ENCODE measurements at places on chromosomes 7 and 10.
A peak's percentile ranks its signal among the peaks of the same experiment; 100 is the strongest.

- DNase-seq, result no peak
Measured at GRCh38 chr10:78898341-78899097, 170.2 kb upstream of the ZMIZ1 start.

- no peak for DNase-seq
Measured at GRCh38 chr10:30124704-30125103, 65.3 kb upstream of the JCAD start.

DNA sequence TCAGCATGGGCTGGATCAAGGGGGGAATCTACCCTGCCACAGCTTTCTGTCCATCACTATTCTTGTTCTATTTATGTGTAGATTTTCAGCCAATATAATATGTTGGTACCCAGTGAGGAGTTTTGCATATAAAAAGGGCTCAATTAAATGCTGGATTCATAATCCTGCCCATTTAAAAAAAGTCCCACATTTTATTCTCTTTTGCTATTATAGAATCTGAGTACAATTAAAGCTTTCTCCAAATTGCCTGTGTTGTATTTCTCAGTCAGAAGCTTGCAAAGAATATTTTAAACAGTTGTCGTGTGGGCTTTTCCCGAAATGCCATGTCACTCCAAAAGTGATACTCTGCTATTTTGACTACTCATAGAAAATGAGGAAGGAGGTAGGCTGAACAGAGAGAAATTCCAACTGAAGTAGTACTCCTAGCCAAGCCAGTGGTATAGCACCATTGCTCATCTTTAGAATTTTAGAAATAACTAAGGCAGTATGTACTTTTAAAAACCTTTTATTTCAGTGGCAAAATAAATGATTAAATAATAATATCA is 108.3 kb upstream of the HDAC9 start:
- no peak for DNase-seq

DNA sequence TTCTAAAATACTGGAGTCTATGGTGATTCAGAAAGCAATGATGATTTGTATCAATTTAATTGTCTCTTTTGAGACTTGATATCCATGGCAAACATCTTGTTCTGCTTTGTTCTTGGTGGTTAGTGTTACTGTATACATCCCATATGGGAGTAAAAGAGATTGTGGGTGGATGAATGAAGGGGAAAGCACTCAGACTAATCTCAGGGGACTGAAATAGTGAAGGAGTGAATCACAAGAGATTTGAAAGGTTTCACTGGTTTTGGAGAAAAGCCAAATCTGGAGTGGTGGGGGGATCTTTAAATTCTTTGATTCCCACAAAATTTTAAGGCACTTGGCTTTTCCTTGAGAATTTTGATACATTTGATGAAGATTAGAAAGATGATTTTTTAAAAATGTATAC is 369.4 kb downstream of the INHBA start:
- peak; percentile 84 for DNase-seq

GRCh38 chr7:2482725-2483451 is 6.7 kb upstream of the GRIFIN start:
- DNase-seq, result peak; percentile 47

- DNase-seq, result no peak
Measured at GRCh38 chr7:45568536-45569289, 5.5 kb upstream of the ADCY1 start.

GRCh38 chr7:129907122-129907736 is 45.5 kb downstream of the UBE2H start:
- DNase-seq, result no peak

GRCh38 chr7:101081432-101081831 is 3.8 kb upstream of the TRIM56 start:
- DNase-seq, result no peak

DNA sequence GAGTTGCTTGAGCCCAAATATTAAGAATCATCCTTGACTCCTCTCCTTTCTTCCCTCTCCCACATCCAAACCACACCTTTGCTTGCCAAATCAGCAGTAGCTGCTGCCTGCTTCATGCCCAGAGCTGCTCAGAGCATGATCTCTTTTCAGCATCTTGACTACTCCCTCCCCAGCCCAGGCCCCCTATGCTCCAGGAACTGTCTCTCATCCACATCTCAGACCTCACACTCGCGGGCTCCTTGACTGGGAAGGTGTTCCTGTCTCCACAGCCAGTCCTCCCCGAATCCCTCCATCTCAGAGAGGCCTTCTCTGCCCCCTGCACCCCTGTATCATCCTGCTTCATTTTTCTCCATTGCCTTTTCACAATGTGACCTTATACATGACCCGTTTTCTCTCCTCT is 157.0 kb downstream of the DNAJB6 start:
- DNase-seq, result no peak

DNA sequence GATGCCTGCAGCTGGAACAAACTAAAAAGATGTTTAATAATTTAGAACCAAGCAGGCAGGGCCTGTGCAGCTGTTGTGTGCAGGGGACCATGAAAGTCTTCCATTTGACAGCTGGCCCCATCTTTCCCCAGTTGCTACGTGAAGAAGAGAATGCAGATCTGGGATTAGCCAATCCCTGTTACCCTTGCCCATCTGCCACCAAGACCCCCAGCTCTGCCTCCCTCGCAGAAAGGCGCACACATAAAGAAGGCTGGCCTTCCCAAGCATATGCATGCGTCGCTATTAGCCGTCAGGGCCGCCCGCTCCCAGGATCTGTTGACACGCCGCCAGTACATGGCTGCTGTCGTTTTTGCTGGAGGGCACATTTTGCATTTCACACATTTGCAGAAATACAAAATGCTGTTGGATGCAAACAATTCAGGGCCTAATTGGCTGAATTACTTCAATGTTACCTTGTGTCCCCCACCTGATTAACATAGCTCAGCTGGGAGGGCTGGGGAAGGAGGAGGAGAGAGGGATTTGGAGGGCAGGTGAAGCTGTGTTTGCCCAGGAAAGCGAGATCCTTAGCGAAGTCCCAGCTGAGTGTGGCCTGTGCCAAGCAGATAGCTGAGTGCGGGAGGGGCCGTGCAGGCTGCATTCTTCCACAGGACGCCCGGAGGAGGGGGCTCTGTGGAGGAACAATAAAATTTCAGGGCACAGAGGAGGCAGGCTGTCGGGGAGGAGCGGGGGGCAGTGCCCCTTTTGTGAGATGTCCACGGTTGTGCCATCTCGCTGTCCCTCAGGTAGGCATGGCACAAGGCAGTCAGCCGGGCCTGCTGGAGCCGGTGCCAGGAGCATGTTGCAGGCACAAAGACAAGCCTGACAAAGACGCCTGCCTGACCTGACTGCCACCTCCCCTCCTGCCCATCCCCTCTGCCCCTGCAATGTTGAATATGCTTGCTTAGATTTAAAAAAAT is 443.0 kb upstream of the MKI67 start:
- DNase-seq, result no peak

DNA sequence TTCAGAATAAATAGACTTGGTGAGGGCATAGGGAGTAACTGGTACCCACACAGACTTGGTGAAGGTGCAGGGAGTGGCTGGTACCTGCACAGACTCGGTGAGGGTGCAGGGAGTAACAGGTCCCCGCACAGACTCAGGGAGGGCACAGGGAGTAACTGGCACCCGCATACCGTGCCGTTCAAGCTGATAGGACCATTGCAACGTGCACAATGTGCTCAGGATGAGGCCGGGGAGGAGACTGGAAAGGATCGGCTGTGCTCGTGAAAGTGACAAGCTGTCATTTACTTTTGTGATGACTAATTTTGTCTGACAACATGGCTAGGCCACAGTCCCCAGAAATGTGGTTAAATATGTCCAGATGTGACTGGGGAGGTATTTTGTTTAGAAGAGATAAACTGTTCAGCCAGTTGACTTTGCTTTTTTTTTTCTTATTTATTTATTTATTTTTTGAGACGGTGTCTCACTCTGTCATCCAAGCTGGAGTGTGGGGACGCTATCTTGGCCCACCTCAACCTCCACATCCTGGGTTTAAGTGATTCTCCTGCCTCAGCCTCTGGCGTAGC is 76.2 kb upstream of the NMT2 start:
- DNase-seq, result no peak

GRCh38 chr10:77993620-77994019 is 35.7 kb downstream of the POLR3A start:
- no peak for DNase-seq

- DNase-seq, result no peak
Measured at GRCh38 chr7:91553410-91553895, 289.2 kb downstream of the FZD1 start.

DNA sequence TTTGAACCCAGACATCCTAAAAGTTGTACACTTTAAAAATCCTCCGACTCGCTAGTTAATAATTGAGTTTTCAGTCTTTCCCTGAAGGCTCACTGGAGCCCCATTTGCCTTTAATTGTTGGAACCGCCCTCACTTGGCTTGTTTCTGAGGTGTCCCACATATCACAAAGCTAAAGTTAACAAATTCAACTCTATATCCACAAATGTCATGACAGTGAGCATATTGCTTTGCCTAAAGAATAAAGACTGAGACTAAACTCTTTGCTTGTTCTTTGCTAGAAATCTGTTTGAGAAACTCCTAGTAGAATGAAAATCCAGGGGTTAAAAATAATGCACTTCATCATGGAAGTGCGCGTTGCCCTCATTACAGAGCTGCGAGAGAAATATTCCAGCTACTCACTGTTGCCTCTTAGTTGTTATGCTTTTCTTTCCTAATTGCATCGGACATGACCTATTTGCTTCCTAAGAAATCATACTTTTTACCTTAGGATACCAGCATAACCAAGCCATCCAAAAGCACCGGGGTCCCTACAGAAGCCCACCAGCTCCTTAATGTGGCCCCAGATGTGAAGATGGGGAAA is 752 bp downstream of the THSD7A start:
- peak; percentile 4 for DNase-seq

- no peak for DNase-seq
Measured at GRCh38 chr10:71232089-71232998, 20.0 kb downstream of the UNC5B start.

- no peak for DNase-seq
Measured at GRCh38 chr10:78471723-78472550, 438.3 kb downstream of the RPS24 start.

GRCh38 chr7:40659231-40659630 is 524.4 kb downstream of the SUGCT start:
- peak; percentile 72 for DNase-seq

DNA sequence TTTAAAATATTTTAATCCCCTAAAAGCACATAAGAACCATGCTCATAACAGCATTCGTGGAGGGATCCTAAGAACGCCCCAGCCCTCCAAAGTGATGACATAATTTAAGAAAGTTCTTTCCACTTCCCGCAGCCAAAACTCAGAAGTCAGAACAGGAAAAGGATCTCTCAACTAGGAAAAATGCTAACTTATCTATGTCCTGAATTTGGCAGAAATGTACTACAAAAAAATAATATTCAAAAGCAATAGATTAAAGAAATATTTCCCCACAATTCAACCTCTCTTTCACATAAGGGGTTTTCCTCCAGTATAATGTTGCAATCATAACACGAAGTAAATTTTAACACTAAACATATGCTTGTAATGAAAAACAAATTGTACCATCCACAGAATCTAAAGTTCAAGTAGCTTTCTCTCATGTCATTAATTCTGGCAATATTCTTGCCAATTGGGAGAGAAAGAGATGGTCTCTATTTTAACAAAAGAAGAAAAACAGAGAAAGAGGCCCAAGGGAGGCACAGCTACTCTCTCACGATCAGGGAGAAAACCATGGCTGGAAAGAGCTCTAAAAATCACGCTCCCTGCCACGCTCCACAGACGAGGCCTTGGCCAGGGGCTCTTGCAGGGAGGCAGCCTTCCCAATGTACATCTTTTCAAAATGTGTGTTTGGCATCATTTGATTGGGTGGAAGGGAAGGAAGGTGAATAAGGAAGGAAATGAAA is 22.9 kb downstream of the ASB13 start:
- no peak for DNase-seq

GRCh38 chr7:36894190-36894589 is 169.9 kb upstream of the AOAH start:
- no peak for DNase-seq

DNA sequence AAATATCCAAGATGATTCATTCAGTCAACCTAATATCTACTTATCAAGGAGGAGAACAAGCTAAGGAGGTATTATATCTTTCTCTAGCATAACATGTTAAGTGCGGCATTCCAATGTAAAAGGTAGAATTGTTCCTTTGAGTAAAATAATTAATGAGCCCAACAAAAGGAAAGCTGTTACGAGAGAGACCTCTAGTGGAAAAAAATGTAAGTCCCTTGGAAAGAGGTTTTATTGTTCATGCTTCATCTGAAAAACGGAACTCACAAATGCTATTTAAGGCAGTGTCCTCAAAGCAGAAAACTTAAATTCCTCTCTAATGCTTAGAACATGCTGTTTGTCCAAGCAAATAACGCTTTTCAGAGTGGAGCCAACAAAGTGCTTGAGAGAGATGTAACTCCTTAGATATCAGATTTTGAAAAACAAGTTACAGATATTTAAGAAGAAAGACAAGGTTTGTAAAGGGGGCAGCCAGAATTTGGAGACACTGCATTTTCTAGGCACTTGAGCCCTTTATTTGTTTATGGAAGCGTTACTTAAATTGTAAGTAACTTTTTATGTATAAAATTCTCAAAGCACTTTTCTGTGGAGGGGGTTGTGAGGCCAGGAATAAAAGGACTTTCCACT is 119.9 kb downstream of the TFEC start:
- peak; percentile 35 for DNase-seq

DNA sequence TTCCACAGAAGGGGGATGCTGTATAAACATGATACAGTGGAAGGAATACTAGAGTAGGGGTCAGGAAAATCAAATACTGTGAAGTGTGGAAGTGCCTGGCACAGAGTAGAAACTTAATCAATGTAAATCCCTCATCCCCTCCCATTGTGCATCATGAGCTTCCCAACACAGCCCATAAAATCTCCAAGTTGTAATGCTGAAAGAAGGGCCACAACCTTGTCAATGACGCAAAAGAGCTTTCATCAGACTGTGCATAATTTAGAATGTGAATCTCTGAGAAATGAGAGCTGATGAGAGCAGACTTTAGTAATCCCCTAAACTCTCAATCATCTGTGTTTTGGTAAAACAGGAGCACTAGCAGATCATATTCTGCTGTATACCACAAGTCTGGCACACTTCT is 105.2 kb upstream of the IMMP2L start:
- DNase-seq, result no peak

GRCh38 chr7:135147341-135147898 is 452 bp upstream of the TMEM140 start:
- DNase-seq, result peak; percentile 71

GRCh38 chr7:4883033-4883371 is 514 bp downstream of the RADIL start:
- DNase-seq, result no peak

DNA sequence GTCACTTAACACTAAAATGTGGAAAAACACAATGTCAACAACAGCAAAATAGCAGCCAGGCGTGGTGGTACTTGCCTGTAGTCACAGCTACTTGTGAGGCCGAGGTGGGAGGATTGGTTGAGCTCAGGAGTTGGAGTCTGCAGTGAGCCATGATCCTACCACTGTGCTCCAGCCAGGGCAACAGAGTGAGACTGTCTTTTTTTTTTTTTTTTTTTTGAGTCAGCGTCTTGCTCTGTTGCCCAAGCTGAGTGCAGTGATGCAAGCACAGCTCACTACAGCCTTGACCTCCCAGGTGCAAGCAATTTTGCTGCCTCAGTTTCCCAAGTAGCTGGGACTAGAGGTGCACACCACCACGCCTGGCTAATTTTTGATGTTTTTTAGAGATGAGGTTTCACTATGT is 6.1 kb downstream of the KCTD7 start:
- no peak for DNase-seq

GRCh38 chr10:124008187-124008586 is 85.2 kb downstream of the CHST15 start:
- DNase-seq, result no peak

- no peak for DNase-seq
Measured at GRCh38 chr10:84944187-84944586, 615.8 kb downstream of the CCSER2 start.

Data from LHCN-M2 (cell line).